ENCODE measurements at places on chromosomes 4 and X.

DNA sequence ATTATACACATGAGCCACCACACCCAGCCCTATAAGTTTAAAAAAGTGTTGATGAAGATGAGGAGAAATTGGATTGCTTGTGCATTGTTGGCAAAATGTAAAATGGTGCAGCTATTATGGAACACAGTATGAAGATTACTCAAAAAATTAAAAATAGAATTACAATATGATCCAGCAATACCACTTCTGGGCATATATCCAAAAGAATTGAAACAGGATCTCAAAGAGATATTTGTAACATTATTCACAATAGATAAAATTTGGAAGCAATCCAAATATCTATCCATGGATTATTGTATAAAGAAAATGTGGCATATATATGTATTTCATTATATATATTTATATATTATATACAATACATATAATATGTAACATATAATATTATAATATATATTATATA is 515.6 kb upstream of the GNPDA2 start:
- DNase-seq, result no peak

DNA sequence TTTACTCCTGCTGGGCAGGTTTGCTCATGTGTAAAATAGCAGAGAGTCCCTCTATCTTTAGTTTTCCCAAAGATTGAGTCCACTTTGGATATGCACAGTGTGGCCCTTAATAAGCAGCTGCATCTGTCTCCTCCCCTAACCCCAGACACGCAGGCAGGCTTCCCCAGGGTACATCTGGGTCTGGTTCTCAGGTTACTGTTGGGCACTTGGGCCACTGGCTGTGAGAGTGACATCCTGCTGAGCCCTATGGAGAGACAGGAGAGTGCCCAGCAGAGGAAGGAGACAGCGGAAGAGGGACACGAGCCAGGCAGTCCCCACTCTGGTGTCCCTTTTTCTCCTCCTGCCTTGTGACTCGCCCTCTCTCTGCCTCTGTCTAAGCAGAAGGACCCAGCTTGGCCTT is 16.0 kb downstream of the XK start:
- DNase-seq, result no peak

GRCh38 chrX:15451913-15452312 is 41.2 kb downstream of the PIR start:
- no peak for DNase-seq

GRCh38 chr4:76947369-76947768 is 2.2 kb upstream of the SEPTIN11 start:
- DNase-seq, result no peak

DNA sequence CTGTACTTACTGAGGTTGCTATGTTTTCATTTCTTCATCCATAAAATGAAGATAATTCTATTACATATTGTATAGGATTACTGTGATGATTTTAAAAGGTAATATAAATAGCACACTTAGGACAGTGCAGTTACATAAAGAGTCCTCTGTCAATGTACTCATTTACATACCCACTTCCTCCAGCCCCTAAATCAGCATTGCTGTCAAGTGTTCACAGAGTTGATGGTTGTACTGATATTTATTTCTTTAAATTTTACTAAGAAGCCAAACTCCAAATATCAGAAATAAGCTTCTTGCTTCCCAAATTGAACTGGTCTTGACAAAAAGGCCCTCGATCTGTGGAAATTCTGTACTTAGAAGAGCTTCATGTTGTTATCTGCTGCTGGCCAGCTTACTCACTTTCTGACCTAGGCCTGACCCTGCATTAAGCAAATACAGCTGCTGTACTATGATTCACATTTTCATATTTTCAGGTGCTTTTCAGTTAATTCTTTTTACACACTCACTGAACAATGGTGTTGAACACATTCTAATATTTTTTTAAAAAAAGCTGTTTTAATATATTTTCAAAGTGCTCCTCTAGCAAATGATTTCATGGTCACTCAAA is 259.6 kb downstream of the UNC5C start:
- no peak for DNase-seq

DNA sequence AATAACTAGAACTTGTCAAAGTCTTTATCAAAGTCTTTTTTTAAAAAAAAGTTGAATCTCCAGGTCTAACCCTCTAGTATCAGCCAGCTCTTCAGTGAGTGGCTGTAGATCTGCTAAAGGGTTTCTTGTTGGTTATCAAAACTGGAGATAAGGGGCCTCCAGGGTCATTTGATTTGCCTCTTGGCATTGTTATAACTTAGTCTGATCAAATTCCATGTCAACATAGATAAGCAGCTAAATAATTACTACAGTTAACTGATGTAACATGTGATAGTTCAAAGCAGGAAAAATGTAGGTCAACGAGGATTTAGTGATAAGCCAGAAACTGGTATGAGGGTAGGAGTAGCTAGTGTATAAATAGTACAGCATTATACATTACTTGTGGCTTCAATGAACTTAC is 465.1 kb downstream of the PDHA2 start:
- DNase-seq, result no peak

DNA sequence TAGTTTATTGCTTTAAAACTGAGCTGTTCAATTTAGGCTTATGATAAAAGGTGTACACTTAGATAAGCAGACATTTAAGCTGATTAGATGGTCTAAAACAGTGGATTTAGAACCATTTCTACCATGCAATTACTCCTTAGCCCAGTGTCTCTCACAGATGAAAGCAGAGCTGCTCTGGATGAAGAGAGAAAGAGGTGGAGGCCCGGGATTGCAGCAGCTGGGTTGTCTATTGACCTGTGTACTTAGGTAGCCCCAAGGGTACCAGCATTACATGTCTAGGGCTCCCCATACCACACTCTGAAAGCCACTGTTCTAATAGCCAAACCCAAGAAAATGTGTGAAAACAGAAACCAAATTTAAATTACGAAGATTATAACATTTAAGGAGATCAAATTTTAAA is 86.0 kb upstream of the GIMD1 start:
- no peak for DNase-seq
